ENCODE measurements at places on chromosomes 6 and 20. TPM values are rescaled to one million over a fixed set of nuclear protein-coding genes. Genes with fewer than 3 reads are reported as not detected.
A peak's percentile ranks its signal among the peaks of the same experiment; 100 is the strongest.

DNA sequence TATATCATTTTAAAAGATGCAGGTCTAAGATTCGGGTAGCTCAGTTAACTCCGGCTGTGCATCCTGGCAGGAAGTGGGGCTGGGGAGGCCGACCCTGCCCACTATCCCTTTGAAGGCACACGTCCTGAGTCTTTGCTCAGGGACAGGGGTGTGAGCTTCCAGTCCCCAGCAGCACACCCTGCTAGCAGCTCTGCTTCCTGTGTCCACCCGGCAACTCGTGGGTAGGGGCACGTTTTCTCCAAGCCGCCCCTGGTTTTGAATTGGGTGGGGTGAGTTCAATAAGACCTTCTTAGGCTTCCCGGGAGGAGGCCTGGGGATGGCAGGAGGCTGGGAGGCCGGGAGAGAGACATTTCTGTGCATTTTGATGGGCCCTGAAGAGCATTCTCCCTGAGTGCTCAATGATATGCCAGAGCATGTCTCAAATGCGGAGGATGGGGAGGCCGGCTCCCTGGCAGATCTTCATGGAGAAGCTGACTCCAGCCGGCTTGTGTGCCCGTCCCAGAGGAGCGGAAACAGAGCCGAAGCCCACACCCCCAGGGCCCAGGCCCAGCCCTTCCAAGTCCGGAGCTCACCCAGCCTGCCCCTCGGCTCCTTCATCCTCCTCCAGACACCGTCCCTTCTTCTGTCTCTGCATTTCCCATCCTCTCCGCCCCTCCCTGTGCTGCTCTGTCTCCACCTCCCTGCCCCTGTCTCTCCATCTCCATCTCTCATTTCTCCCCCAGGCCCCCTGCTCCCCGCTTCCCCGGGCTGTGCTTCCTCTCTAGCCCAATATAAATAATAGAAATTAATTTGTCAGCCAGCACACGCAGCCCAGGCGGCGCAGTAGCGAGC lies 36.3 kb upstream of the ZFAND3 start:
- H3K4me1 ChIP-seq, result peaks cover 17% of the 10 kb centered on the region
- DNase-seq, result no peak
- H3K4me3 ChIP-seq, result peak overlapping the region; percentile 48
- peak overlapping the region; percentile 50 for H3K27ac ChIP-seq
- no peaks in the 10 kb centered on the region for H3K27me3 ChIP-seq

GRCh38 chr6:167329014-167329413 lies 4.1 kb downstream of the TTLL2 start:
- DNase-seq, result no peak
- H3K4me1 ChIP-seq, result no peaks in the 10 kb centered on the region
- H3K27me3 ChIP-seq, result no peaks in the 10 kb centered on the region
- no peaks in the 10 kb centered on the region for H3K36me3 ChIP-seq

DNA sequence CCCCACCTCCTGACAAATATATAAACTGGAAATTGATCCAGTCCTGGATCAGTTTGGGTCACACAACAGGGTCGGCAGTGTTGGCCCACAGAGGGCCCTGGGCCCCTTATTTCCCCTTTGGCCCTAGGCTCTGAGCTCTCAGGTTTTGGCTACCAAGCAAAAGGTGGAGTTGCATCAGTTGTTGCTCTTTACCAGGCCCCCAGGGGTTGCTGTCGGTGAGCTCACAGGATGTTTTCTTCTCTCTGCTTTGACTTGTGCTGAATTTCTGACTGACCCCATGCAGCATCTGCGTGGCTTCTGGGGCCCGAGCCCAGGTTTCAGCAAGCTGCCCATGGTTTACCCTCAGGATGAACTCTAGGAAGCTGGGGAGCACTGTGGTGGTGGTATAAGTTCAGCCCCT lies 44.6 kb downstream of the PPARD start:
- DNase-seq, result no peak
- H3K27ac ChIP-seq, result no peak overlapping the region
- no peaks in the 10 kb centered on the region for H3K36me3 ChIP-seq
- H3K4me3 ChIP-seq, result no peak overlapping the region
- H3K4me1 ChIP-seq, result peaks cover 9% of the 10 kb centered on the region
- no peaks in the 10 kb centered on the region for H3K27me3 ChIP-seq

GRCh38 chr20:58918621-58919020 lies 62.4 kb upstream of the NELFCD start:
- no peak overlapping the region for H3K27ac ChIP-seq
- no peak overlapping the region for H3K4me3 ChIP-seq
- H3K4me1 ChIP-seq, result no peaks in the 10 kb centered on the region

GRCh38 chr6:44489910-44490604 lies 102.6 kb downstream of the CDC5L start:
- H3K27ac ChIP-seq, result peak overlapping the region; percentile 66
- peaks cover 5% of the 10 kb centered on the region for H3K4me1 ChIP-seq
- no peak overlapping the region for H3K4me3 ChIP-seq
- H3K27me3 ChIP-seq, result peaks cover 12% of the 10 kb centered on the region
- no peak for DNase-seq

DNA sequence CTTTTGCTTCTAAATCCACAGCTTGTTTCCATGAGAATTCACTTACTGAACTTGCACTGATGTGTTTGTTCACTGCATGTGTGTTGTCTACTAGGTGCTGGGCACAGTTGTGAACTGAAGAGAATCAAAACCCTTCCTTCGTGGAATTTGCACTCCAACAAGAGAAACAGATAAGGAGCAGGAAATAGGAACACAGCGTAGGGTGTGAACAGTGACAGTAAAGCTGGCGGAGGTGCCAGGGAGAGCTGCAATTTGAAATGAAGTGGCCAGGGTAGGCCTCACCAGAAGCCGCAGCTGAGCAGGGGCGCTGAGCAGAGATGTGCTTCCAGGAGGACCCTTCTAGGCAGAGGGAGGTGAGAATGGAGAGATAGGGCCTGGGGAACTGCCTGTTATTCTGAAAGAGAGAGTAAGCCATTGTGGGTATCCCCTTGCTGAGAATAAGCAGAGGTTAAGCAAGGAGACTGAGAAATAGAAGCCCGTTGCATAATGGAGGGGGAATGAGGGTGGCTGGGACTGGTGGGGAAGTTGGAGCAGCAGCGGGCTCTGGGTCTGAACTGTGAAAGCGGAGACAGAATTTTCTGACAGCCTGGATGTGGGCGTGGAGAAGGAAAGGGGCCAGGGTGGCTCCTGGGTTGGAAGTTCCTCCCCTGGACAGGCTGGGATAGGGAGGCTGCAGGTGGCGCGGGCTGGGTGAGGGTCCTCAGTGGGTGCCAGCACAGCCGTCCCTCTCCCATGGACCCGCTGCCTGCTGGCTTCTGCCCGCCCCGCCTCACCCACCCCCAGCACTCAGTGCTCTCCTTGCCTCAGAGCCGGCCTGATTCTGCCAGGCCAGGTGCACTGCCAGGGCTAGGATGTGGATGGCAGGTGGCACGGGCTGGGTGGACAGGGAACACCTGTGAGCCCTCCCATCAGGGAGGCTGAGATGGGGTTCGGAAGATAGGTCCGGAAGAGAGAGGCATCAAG lies 114.7 kb upstream of the AFDN start:
- peaks cover 6% of the 10 kb centered on the region for H3K4me1 ChIP-seq
- no peaks in the 10 kb centered on the region for H3K27me3 ChIP-seq
- H3K36me3 ChIP-seq, result no peaks in the 10 kb centered on the region

DNA sequence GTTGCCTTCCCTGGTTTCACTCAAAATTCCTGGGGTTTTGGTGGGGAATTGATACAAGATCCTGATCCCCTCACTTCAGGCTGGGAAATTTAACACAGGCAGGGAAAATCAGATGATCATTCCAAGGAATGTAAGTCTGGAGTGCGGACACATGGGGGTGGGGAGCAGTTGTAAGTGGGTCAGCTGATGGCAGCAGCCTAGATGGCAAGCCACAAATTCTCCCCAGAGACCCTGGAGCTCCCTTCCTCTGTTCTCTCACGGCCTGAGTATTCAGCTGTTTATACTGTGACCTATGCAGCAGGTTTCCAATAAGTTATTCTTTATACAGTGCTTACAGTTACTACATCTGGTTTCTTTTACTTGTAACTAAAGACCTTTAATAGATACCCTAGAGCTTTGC lies 144.9 kb downstream of the SH3BGRL2 start:
- no peaks in the 10 kb centered on the region for H3K4me1 ChIP-seq
- H3K27ac ChIP-seq, result no peak overlapping the region
- no peaks in the 10 kb centered on the region for H3K27me3 ChIP-seq
- H3K4me3 ChIP-seq, result no peak overlapping the region
- no peaks in the 10 kb centered on the region for H3K36me3 ChIP-seq
- DNase-seq, result no peak

DNA sequence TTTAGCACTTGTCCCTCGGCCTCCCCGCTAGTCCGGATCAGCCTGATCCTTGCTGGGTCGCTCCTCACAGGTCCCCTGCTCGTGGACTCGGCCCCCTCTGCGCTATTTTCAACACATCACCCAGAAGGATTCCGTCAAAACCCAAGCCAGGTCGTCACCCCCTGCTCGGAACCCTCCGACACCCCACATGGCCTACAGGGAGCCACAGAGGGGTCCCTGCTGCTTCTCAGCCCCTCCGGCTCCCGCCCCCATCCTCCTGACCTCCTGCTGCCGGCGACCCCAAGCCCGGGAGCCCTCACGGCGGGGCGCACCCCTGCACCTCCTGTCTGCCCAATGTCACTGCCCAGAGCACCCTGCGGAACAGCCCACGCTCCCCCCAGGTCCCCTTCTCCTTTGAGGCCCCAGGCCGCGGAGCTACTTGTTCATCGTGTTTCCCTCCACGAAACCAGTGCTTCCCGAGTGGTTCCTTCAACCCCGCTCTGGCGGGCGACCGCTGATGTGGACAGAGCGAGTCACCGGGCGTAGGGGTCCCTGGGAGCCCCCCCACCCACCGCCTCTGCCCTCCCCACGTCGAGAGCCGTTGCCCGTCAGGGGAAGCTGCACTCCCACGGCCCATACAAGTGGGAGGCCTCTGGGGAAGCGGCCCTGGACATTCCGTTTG lies 638 bp upstream of the MYL9 start:
- H3K27ac ChIP-seq, result peak overlapping the region; percentile 16
- H3K27me3 ChIP-seq, result no peaks in the 10 kb centered on the region
- peaks cover 38% of the 10 kb centered on the region for H3K4me1 ChIP-seq
- DNase-seq, result no peak

GRCh38 chr6:85451565-85452306 lies 1.9 kb downstream of the NT5E start:
- DNase-seq, result no peak
- peaks cover 52% of the 10 kb centered on the region for H3K4me1 ChIP-seq
- H3K36me3 ChIP-seq, result no peaks in the 10 kb centered on the region
- peak overlapping the region; percentile 20 for H3K27ac ChIP-seq

DNA sequence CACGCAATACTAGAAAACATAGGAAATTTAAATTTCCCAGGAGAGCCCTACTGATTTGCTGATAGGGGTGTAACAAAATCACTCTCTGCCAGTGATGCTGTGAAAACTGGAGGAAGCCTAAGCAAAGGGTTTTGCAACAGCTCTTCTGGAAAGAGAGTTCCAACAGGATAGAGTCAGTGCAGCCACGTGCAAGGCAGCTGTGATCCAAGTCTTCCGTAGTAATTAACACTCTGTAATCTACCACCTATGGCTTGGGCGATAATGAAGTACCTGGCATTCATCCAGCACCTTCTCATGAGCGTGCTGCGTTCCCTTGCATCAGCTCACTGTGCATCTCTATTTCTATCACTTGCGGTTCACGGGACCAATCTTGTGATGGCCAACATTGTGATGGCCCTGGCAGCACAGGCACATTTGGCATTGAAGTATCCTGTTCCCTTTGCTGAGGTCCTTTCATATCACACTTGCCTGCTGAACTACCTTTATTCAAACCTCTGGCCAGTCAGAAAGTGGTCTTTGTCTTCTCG lies 48.2 kb downstream of the IRF4 start:
- no peak overlapping the region for H3K27ac ChIP-seq
- no peak for DNase-seq
- no peak overlapping the region for H3K4me3 ChIP-seq
- H3K36me3 ChIP-seq, result no peaks in the 10 kb centered on the region

GRCh38 chr6:38233161-38233791 lies 406.5 kb downstream of the BTBD9 start:
- H3K4me1 ChIP-seq, result no peaks in the 10 kb centered on the region
- DNase-seq, result no peak
- H3K27me3 ChIP-seq, result no peaks in the 10 kb centered on the region
- no peaks in the 10 kb centered on the region for H3K36me3 ChIP-seq

DNA sequence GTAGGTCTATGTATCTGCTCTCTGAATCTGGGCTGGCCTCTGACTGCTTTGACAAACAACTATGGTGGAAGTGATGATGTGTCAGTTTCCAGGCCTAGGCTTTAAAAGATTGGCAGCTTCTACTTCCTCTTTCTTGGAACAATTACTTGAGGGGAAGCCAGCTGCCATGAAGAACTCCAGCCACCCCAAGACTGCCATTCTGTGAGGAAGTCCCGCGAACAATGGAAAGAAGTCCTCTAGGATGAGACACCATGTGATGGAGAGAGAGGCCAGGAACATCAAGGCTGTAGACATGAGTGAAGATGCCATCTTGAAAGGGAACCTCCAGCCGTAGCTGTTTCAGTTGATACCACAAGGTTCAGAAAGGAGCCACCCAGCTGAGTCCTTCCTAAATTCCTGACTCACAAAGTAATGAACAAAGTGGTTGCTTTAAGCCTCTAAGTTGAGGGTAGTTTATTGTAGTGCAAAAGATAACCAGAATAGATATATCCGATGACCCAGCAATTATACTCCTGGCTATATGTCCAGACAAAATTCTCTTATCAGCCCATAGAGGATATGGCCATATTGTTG lies 15.3 kb upstream of the TCF15 start:
- no peaks in the 10 kb centered on the region for H3K4me1 ChIP-seq
- no peak for DNase-seq
- H3K36me3 ChIP-seq, result no peaks in the 10 kb centered on the region

DNA sequence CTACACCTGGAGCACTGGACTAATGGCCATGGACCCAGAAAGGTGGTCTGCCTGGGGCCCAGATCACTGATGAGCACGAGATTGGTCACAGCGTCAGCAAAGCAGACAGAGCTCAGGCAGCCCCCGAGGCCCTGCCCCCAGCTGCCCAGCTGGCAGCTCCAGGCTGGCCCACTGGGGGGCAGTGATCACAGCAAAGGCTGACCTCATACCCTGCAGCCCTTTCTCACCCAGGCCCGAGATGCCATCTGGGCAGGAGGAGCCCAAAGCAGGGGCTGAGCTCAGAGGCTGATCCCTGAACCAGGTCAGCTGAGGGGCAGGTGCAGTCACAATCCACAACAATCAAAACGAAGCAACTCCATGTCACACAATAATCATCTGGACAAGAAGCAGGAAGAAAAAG lies 4.1 kb downstream of the MAP1LC3A start:
- no peak overlapping the region for H3K27ac ChIP-seq
- H3K4me3 ChIP-seq, result no peak overlapping the region
- DNase-seq, result peak; percentile 54
- peaks cover 12% of the 10 kb centered on the region for H3K36me3 ChIP-seq
- H3K4me1 ChIP-seq, result peaks cover 19% of the 10 kb centered on the region

DNA sequence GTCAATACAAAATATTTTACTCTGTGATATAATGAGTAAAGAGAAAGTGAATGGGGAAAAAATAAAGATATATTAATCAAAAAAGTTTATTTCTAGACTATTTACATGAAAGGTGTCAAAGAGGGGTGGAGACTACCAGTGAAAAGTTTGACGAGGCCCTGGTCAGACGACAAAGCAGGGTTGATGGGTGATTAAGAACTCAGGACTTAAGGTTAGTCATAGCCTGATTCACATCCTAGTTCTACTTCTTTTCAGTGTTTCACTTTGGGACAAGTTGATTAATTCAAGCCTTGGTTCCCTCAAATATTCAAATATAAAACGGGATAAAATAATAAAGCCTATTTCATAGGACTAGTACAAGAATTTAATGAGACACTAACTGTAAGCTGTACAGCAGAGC lies 178.2 kb upstream of the HS3ST5 start:
- H3K27me3 ChIP-seq, result no peaks in the 10 kb centered on the region
- DNase-seq, result no peak
- no peaks in the 10 kb centered on the region for H3K36me3 ChIP-seq
- H3K27ac ChIP-seq, result no peak overlapping the region
- H3K4me1 ChIP-seq, result no peaks in the 10 kb centered on the region

Gene BANF2
- not detected for total RNA-seq

Gene LCA5
- not detected for total RNA-seq
